ENCODE measurements at places on chromosomes 11 and 22.

- H3K4me1 ChIP-seq, result no peaks in the 10 kb centered on the region
- peaks cover 2% of the 10 kb centered on the region for H3K36me3 ChIP-seq
- no peak within 1 kb of the TSS for H3K27ac ChIP-seq
- H3K27me3 ChIP-seq, result no peaks in the 10 kb centered on the region
- no peak within 1 kb of the TSS for H3K4me3 ChIP-seq
These were observed at the start of gene BTBD18 for GRCh38 chr11:57751676-57752253. Gene BTBD18, minus strand, starts transcription at chr11:57751819. Its CDS starts 631 bp downstream, at chr11:57751188.

- no peaks in the 10 kb centered on the region for H3K27me3 ChIP-seq
- no peak overlapping the region for H3K27ac ChIP-seq
- no peak for DNase-seq
- no peaks in the 10 kb centered on the region for H3K4me1 ChIP-seq
These were observed 40.7 kb downstream of the TSPAN18 start for GRCh38 chr11:44767421-44767820.

DNA sequence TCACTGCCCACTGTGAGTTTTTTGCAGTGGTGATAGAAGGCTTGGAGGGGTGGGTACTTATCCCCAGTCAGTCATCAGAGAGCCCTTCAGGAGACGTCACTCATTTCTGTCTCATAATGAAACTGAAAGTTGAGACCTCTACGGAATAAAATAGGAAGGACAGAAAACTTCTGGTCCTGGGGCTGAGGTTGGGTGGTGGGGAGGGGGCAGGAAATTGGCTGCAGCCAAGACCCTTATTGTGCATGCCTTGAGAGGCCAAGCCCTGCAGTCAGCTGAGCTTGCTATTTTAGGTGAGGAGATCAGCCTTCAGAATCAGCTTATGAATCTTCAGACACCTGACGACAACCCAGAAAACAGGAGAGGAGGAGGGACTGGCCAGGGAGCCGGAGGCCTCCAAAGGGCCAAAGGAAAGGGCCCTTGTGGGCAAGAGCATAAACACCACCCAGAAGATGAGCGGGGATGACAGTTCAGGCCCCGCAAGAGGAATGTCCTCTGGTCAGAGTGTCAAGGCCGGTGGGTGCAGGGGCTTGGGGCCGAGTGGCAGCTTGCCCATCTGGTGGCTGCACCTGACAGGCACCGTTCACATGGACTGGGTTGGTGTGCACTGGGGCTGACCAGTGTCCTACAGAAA is 17.9 kb upstream of the ADA2 start:
- H3K36me3 ChIP-seq, result no peaks in the 10 kb centered on the region
- H3K27ac ChIP-seq, result no peak overlapping the region
- no peak for DNase-seq

GRCh38 chr11:79110321-79110720 is 330.5 kb downstream of the TENM4 start:
- peaks cover 5% of the 10 kb centered on the region for H3K4me1 ChIP-seq
- no peak for DNase-seq
- no peaks in the 10 kb centered on the region for H3K36me3 ChIP-seq
- no peaks in the 10 kb centered on the region for H3K27me3 ChIP-seq

DNA sequence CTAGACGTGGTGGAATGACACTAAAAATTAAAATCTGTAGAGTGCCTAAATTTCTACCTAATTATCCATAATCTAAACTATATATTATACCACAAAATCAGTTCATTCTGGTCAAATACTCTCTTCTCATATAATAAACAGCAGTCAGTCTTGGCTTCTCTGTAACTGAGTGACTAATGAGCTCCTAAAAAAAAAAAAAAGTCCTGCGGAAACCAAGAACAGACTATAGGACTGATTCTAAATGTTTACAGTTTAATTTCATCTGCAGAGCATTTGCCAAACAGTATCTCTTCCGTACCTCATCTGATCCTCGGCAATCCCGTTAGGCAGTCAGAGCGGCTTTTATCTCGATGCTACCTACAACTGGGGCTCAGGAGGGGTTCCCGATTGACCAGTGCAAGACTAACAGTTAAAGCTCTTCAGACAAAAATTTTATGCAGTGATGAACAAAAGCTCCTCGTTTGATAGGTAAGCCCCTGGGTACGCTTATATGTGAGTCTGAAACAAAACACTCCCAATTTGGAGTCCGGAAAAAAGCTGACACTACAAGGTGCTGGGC is 686 bp downstream of the KIF18A start:
- H3K36me3 ChIP-seq, result no peaks in the 10 kb centered on the region
- peak overlapping the region; percentile 84 for H3K27ac ChIP-seq
- H3K4me3 ChIP-seq, result peak overlapping the region; percentile 81
- no peak for DNase-seq

GRCh38 chr11:122173587-122173986 is 57.6 kb upstream of the BLID start:
- H3K36me3 ChIP-seq, result no peaks in the 10 kb centered on the region
- no peaks in the 10 kb centered on the region for H3K4me1 ChIP-seq
- no peaks in the 10 kb centered on the region for H3K27me3 ChIP-seq
- DNase-seq, result no peak
